ENCODE measurements at places on chromosomes 6 and 20. TPM values are rescaled to one million over a fixed set of nuclear protein-coding genes. Genes with fewer than 3 reads are reported as not detected.

GSTA2 gene
- total RNA-seq: not detected

ACTL10 gene
- not detected for total RNA-seq

TMEM217 gene
- 1.9 TPM for total RNA-seq

MOCS1 gene
- 12.7 TPM for total RNA-seq

MTFR2 gene
- 25.7 TPM for total RNA-seq

DNA sequence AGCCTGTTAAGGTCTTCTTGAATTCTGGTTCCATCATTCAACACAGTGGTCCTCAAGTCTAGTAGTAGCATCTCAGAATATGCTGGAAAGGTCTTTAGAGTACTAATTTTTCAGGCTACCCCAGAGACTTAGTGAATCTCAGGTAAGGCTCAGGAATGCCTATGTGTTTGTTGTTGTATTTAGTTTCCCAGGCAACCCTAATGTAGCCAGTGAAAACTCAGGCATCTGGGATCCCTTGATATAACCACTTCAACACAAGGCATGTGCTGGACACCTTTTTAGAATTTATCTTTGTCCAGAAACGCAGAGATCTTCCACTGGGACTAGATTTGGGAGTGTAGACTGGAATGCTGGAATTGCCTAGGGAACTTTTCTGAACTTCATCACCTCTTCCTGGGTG is 597.9 kb upstream of the FLRT3 start:
- DNase-seq: no peak

DNA sequence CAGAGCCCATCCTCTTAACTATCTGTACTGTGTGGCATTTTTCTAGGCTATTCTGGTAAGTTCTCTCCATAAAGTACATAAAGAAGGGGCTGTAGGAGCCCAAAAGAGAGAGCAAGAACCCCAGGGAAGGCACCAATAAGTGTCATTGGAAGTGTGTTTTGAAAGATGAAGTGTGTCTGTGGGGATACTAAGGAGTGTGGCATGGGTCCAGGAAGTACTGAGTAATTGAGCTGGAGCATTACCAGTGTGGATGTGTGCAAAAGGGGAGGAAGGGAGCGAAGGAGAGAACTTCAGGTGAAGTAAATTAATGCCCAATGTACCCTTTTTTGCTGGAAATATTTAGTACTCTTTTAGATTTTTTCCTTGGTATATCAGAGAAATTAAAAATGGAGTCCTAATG is 63.9 kb downstream of the KCNS1 start:
- DNase-seq: no peak

- DNase-seq: no peak
These were observed 704.2 kb upstream of the CITED2 start for GRCh38 chr6:140078561-140079125.

DNA sequence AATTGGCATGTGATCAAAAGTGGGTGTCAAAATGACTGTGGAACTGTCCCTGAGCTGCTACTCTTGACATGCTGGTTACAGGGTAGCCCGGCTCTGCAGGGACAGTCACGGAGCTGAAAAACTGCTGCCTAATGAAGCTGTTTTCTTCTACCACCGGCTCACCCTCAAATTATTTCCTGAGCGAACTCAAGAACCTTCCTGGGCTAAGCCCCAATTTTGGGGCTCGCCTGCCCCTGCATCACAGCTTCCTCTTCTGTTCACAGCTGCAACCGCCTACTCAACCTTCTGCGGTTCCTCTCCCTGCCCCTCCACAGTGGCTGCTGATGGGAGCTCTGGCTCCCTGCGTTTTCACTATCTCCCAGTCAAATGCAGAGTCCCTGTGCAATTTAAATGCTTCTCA is 110.8 kb upstream of the MLN start:
- no peak for DNase-seq

GRCh38 chr6:47471911-47472310 is 5.7 kb upstream of the CD2AP start:
- DNase-seq: no peak

DNA sequence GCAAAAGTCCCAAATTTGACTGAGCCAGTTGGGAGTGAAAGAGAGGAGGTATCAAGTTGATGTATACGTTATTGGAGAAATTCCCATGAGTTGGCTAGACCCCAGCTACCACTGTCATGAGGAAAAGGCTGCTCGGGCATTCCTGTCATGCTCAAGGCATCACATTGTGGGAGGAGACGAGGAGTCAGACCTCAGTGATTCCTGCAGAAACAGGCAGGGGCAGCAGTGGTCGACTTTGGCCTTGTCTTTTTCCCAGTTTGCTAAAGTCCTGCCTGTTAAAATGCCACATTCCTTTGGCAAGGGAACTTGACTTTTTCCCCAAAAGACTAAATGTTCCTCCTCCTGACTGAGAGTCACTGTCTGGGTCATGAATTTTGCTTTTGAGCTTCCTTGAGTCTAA is 295.5 kb upstream of the HS3ST5 start:
- no peak for DNase-seq

DNA sequence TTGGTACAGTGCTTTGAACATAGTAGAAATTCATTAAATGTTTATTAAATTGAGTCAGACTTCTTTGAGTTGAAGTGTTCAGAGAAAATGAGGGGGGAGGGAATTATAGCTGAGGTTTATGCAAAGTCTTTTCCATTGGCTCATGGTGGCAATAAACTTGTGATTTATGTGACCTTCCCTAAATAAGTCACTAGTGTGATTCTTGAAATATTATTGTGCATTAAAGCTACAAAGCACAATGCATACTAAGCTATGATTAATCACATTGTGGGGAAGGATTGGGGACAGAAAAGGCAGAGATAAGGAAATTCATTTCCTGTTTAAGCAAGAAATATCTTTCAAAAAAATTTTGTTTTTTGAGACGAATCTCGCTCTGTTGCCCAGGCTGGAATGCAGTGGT is 877.5 kb downstream of the TFAP2A start:
- DNase-seq: no peak

- DNase-seq: no peak
These were observed 37.4 kb downstream of the FOXP4 start for GRCh38 chr6:41583565-41583964.

- no peak for DNase-seq
These were observed 294.6 kb upstream of the POU3F2 start for GRCh38 chr6:98539741-98540140.

DNA sequence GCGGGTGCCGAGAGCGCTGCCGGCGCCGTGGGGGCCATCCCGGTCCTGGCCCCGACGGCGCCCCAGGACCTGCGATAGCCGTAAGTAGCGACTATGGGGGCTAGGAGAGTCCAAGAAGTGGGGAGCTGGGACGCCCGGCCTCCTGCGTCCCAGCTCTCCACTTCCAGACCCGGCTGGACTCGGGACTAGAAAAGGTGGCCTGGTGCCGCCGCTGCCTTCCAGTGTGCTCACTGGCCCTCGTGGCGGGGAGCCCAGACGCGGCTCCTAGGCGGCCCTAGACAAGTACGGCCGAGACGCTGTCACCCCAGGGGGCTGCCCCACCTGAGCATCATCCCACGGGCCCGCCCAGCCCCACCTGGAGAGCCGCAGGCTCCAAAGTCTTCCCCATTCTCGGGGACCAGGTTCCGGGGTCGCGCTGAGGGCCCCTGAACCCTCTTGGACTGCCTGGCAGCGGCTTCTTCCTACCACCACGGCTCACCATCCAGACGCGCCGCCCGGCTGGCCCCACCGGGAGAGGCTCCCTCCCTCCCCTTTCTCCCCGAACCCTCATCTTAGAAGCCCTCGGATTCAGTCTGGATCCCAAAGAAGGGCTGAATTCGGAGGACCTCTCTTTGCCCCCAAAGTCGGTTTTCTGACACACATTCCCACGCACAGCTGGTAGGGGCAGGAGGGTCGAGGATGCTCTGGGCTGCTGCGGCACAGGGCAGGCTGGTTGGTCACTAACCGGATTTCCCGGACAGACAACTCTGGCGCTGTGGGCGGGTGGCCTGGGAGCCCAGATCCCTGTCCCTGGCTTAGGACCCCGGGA is 870 bp upstream of the MDFI start:
- DNase-seq: no peak

GRCh38 chr6:90982051-90982450 is 395.2 kb upstream of the MAP3K7 start:
- DNase-seq: peak; percentile 1

DNA sequence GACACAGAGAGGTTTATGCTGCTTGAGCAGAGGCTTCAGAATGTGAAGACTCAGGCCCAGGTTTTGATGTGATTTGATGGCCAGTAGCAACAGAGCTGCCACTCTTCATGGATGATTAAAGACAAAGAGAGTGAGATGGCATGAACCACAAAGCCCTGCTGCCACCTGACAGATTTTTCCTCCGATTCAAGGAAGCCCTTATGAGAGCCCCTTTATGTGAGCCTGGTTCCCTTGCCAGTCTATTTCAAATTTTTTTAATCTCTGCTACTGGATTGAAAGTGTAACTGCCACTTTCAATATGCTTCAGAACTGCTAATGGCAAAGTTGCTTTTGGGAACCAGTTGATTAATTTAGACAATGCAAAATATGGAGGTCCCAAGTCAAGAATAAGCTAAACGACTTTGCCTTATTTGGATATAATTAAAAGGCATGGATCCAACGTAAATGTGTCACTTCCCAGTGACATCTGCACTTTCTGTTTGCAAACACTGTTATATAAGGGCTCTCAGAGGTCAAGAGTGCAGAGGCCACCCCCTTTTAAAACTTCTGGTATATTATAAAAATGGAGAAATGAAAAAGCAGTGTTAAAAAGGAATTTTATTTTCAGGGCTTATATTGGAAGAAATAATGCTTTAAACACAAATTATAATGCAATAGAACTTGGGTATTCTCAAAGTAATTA is 238.9 kb upstream of the FLRT3 start:
- DNase-seq: no peak

- DNase-seq: no peak
These were observed 25.3 kb upstream of the POLR1H start for GRCh38 chr6:30035784-30036183.

GRCh38 chr20:37393863-37394542 is 48.1 kb downstream of the SRC start:
- DNase-seq: no peak

GRCh38 chr20:62472138-62472940 is 3.5 kb downstream of the GATA5 start:
- DNase-seq: no peak

- no peak for DNase-seq
These were observed 431.5 kb downstream of the HACE1 start for GRCh38 chr6:104428184-104428583.

DNA sequence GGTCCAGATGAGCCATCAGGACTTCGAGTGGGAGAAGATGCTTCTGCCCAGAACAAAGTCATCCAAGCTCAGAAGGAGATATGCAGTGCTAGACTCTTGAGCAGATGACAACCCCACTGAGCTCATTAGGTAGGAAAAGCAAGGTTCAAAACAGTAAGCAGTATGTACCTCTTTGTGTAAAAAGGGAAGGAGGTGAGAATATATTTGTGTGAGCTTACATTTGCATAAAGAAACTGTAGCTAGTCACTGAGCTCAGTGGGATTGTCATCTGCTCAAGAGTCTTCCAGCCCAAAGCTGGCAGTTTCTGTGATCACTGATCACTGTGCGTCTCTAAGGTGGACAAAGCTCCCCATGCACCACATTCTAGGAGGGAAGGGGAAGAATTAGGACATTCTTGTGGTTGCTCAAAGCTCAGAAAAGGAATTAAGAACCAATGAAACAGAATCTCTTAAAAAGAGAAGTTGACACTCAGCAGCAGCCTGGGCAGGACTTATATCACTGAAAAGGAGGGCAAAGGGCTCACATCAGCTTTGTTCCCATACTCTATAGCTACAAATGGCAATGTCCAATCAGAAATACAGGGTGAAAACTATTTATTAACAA is 90.0 kb upstream of the MAFB start:
- DNase-seq: no peak

DNA sequence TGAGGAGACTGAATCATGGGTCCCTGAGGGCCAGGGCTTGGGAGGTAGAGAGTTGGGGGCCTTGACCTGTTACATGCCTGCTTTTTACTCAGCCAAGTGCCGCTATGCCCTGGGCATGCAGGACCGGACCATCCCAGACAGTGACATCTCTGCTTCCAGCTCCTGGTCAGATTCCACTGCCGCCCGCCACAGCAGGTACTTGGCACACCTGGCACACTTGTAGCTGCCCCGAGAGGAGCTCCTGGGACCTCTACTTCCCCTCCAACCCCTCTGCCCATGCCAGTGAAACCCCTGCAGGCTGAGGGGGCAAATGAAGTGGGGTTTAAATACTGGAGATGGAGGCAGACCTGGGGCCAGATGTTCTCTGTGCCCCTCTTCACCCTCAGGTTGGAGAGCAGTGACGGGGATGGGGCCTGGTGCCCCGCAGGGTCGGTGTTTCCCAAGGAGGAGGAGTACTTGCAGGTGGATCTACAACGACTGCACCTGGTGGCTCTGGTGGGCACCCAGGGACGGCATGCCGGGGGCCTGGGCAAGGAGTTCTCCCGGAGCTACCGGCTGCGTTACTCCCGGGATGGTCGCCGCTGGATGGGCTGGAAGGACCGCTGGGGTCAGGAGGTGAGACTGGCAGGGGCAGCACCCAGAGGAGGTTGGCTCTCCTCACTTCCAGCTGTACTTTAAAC is 4.6 kb downstream of the DDR1 start:
- DNase-seq: no peak

- no peak for DNase-seq
These were observed 59.1 kb upstream of the TMEM244 start for GRCh38 chr6:129920103-129920798.

GRCh38 chr6:26234421-26235301 is 130.3 kb upstream of the BTN3A2 start:
- DNase-seq: peak; percentile 71

Data from K562 (cell line).